CD4-positive, alpha-beta T cell treated with Interleukin-17A for 4 hours (primary cell): ENCODE measurements at places on chromosomes 7 and 10.
A peak's percentile ranks its signal among the peaks of the same experiment; 100 is the strongest.

DNA sequence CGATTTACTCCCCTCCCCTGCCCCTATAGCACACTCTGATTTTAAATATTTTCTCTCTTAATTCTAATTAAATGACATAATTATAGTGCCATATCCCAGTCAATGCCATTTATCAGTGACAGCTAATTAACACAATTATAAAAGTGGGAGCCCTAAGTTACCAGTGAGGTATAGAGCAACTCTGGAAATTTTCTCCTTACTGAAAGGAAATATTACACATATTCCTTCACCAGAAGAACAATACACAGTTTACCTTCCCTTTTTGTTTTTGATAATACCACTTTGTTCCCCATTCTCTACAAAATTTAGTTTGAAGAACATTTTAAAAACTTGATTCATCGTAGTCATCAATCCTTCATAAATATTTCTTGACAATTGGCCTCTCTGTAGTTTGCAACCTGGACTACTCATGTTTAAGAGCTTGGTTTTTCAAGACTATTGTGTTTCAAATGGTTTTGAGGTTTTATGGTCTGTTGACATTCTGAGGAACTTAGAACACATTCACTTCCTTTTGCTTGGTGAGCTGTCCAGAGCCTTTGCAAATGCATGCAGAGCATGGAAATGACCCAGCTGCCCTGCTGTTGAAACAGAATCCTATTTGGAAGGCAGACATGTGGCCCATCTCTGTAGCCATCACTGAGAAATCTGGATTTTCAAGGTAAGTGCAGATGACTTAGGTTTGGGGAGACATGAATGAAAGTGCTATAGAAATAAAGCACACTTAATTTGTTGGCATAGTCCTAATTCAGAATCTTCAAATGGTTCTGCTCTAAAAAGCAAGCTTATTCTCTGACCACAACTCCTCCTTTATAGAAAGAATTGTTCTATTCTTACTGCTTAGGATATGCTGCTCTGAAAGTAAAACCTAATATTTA, at the start of gene GPR141:
Gene GPR141, plus strand, starts transcription at position 521 of the 875 bp plus-strand sequence. CDS start 56,628 bp downstream, outside the sequence.
- DNase-seq, result no peak

GRCh38 chr10:79286318-79286951, 60.8 kb upstream of the PPIF start:
- DNase-seq, result peak; percentile 91

GRCh38 chr10:73856261-73856660, 18.1 kb downstream of the CAMK2G start:
- no peak for DNase-seq

DNA sequence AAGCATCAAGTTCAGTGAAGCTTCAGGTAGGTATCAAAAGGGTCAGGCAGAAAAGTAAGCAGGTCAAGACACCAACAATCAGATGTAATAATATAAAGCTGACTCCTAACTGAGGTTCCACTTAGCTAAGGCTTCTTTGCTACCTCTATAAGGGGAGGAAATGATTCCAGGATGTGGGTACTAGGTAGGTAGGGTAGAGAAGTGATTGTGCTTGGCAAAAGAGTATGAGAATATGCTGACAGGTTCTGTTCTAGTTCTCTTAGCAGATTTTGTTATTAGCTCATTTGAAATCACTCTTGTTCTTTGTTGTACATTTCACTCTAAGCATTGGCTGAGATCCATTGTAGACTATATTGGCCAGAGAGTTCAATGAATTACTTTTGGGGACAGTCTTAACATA, 40.7 kb upstream of the CBLL1 start:
- DNase-seq, result no peak

DNA sequence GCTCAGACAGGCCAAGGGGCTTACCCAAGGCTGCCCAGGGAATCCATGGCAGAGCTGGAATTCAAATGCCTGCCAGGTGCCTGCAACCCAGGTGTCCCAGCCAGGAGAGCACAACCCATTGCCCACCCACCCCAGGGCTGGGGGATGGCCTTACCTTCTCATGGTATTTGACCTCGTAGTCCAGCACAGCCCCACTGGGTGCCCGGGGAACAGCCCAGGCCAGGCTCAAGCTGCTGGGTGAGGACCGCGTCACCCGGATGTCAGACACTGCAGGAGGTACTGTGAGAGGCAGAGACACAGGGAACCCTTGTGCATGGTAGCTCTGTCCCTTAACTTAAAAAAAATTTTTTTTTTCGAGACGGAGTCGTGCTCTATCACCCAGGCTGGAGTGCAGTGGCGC, 9.0 kb downstream of the EPHB4 start:
- no peak for DNase-seq

DNA sequence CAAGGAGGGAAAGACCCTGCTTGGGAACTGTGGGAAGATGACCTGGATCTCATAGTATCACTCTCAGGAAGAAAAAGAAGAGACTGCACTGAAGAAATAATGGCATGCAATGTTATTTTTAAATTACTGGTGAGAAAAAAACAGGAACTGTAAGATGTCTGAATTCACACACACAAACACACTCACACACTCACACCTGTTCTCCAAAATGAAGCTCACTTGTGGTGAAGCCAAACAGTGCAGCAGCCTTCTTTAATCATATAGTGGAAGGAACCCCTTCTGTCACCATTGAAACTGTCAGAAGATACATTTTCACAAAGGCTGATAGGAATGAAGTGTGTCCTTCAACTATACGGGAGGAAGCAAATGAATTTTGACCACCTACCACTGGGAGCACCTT, 156.5 kb upstream of the GHITM start:
- no peak for DNase-seq

- no peak for DNase-seq
Measured at GRCh38 chr10:75101416-75102251, 9.8 kb upstream of the SAMD8 start.

DNA sequence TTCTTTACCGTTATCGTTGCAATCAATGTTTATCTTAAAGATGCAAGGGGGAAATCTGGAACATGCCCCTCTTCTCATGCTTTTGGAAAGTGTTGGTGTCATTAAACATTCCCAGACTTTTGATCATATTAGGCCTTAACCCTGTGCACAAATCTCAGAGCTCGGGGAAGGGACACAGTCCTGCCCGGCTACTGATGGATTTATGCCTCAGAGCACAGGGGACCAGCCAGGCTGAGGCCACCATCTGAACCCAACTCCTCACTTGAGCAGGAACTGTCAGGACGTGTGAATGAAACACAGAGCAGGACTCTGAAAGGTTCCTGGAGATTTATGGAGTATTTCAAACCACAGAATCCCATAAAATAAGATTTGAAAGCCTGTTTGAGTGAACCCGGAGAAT, 132.0 kb upstream of the CXCL12 start:
- no peak for DNase-seq

DNA sequence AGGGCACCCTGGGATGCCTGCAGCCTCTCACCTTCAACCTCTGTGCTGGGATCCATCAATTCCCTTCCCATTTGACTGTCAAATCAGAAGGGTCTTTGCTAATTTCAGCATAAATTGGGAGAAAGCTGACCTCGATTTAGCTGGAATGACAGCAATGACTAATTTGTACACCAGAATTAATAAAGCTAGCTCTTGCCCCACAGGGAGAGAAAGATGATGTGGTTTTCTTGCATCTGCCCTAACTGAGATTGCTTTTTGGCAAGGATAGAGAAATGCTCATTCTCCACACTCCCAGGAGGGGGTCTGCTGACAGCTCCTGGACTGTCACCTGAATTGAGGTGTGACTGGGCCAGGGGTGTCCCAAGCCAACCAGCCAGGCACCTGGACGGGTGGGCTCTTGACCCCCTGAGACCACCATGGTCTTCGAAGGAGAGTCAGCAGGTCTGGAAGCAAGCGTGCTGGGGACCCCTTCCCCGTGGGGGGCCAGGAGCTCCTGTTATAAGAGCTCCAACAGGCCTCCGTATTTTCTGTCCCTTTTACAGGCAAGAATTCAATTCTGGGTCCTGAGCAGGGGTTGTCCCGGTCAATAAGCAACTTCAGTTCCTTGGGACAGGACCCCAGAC, 42.1 kb downstream of the RBM17 start:
- DNase-seq, result no peak

DNA sequence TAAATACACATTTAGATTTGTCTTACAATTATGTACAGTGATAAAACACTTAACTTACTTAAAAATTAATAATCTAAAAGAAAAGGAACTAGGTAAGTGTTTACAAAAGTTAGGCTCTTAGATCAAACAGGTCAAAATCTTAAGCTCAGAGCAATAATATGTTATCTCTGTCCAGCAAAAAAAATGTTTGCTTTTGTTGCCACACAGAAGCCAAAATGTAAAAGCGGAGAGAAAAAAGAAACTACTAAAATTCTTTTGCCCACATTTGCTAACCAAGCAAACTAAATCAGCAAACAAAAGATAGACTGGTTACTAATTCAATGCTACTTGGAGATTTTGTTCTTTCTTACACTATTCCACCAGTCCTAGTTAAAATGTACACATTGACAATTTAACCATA, 15.2 kb upstream of the ACSM6 start:
- no peak for DNase-seq

DNA sequence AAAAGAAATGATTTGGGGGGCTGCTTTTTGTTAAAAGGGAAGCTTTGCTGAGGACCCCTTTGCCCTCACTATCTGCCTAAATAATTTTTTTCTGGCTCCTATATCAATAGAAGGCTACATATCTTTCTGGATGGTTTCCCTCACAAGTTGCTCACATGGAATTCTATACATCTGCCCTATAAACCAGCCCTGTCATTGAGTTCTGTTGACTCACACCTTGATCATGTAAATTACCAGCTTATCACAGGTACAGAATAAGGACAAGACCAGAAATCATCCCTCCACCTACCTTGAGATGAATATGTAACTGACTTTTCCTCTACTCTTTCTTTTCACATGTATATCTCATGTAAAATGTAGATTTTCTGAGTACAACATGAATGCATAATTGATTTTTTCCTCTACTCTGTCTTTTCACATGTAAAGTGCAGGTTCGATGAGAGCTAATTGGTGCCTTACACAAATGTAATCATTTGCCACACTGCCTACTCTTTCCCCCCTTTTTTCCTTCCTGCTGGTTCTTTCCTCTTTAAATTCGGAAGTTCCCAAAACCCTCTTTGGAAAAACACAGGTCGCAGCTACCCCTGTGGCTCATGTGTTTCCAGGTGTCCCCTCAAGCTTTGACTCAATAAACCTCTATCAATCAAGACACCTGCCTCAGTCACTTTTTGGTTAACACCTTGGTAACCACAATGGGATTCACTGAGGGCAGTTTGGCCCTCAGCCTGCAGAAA, 12.5 kb downstream of the CYP3A43 start:
- no peak for DNase-seq

DNA sequence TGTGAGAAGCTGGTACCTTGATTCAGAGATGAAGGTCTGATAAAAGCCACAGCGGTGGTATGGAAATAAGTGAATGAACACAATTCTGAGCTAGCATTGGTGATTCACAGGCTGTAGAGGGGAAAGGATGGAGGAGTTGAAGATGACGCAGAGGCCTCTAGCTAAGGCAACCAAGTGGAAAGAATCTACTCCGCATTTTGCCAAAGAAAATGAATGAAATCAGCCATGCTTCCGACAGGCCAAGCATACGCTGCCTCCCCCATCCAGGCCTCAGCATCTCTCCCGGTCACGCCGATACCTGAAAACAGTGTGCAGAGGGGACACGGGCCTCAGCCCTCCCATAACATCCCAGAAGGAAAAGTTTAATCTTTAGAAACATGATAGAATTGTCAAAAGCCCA, 124.3 kb upstream of the UNC5B start:
- DNase-seq, result no peak

DNA sequence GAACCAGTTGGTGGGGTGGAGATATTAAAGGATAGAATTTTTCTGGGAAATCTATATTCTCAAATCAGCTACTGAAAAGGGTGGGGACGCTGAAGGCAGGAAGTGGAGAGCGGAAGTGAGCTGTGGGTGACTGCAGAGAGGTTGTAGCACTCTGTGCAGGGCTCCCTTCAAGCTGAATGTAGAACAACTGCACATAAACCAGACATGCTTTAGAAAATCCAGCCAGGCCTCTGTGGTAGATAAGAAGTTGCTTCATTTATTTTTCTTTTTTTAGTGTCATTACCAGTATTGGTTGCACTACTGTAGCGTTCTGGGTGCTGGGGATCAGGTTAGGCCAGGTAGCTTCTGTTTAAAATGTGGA, 127.8 kb downstream of the CELF2 start:
- peak; percentile 80 for DNase-seq

DNA sequence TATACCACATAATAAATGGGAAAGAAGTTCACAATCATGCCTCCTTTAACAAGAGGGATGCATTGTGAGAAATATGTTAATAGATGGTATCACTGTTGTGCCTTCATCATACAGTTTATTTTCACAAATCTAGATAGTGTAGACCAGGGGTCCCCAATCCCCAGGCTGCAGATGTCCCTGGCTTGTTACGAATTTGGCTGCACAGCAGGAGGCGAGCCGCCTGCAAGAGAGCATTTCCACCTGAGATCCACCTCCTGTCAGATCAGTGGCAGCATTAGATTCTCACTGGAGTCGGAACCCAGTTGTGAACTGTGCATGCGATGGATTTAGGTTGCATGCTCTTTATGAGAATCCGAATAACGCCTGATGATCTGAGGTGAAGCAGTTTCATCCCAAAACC, 361.9 kb upstream of the ZWINT start:
- no peak for DNase-seq

DNA sequence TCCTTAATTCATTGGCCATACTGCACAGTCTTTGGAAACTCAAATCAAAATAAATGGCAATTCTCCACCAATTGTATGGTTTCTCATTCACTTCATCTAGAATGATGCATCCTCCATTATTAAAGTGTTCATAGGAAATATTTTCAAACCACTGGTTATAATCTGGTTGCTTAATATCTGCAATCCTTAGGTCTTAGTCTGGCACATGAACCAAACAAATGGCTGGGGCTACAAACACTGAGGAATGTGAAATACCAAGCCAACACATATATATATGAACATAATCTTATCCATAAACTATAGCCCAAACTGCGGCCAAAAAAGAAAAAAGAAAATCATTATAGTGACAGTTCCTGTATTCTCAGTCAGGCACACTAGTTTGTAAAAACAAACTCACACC, 5.7 kb upstream of the MSS51 start:
- no peak for DNase-seq

GRCh38 chr7:55307123-55307916, 57.8 kb upstream of the LANCL2 start:
- DNase-seq, result no peak

DNA sequence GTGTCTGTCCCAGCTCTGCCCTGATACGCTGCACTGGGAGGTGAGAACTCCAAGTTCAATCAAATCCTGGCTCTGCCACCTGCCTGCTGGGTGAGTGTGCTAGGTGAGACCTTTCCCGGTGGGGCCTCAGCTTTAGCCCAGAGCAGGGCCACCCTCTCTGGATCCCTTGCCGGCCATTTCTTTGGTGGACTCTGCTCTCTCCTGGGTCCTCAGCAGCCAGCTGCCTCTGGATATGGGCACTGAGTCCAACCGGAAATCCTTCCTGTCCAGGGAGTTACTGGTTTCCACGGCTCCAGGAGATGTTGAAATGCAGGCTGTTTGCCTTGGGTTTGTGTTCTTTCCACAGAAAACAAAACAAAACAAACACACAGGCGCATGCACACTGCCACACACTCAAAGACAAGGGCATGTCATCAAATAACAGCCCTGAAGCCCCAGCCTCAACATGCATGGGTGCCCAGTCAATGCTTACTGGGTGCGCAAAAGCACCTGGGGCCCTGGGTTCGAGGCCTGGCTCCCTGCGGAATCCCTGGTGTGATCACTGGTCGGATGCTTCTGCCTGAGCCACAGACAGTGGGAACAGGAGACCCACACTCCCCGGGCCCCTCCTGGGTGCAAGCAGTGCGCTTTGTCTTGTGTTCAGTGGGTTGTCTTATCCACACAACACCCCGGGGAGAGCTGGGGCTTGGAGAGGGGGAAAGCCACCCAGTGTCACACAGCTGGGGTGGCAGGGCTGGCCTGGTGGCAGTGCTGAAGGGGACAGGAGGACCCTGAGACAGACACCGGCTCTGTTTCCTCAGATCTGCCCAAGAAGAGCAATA, 33.1 kb downstream of the PPIF start:
- DNase-seq, result no peak
